ENCODE measurements at places on chromosomes 5 and 9.

GRCh38 chr9:133727277-133727875 lies 10.8 kb downstream of the SARDH start:
- no peaks in the 10 kb centered on the region for H3K4me1 ChIP-seq
- no peak overlapping the region for H3K27ac ChIP-seq
- no peak overlapping the region for H3K4me3 ChIP-seq
- DNase-seq, result peak; percentile 34
- H3K36me3 ChIP-seq, result no peaks in the 10 kb centered on the region

DNA sequence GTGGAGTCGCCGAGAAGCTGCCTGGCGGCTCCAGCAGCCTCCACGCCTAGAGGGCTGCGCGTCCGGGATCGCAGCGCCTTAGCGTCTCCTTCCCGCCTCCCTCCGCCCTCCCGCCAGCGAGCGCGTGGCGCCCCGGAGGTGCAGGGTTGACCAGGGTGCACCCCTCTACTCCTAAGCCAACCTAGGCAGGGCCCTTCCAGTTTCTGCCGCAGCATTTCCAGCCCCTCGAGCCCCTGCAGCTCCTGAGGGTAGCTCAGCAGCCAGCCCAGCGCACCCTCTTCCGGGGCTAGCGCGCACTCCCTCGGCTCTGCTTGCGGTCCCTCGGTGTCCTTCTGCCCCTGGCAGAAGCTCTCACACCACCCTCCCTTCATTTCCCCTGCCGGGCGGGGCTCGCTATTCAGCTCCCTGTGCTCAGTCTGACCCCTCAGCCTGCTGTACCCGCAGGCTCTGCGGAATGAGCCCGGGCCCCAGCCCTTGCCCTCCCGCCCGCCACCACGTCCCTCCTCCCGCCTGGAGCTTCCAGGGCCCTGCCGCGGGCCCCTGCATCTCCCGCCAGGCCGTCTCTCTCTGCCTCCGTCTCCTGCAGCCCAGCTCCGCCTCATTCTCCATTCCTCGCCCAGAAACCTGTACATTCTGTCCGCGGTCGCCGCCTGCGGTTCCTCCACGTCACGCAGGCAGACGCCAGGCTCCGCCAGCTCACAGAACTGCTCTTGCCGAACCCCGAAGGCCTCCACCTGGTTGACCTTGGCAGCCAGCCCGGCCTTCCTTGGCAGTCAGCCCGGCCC lies 61.8 kb downstream of the SPATA31C2 start:
- H3K36me3 ChIP-seq, result no peaks in the 10 kb centered on the region
- peak; percentile 93 for DNase-seq
- H3K27ac ChIP-seq, result peak overlapping the region; percentile 77
- peak overlapping the region; percentile 79 for H3K4me3 ChIP-seq
- no peaks in the 10 kb centered on the region for H3K27me3 ChIP-seq

GRCh38 chr9:35716230-35716629 lies 15.8 kb downstream of the TLN1 start:
- H3K27ac ChIP-seq, result no peak overlapping the region
- H3K27me3 ChIP-seq, result no peaks in the 10 kb centered on the region
- H3K4me1 ChIP-seq, result no peaks in the 10 kb centered on the region
- peaks cover 29% of the 10 kb centered on the region for H3K36me3 ChIP-seq
- no peak for DNase-seq

GRCh38 chr5:64765804-64766504 lies 2.5 kb downstream of the SREK1IP1 start:
- no peaks in the 10 kb centered on the region for H3K36me3 ChIP-seq
- no peak for DNase-seq
- H3K4me3 ChIP-seq, result peak overlapping the region; percentile 86

DNA sequence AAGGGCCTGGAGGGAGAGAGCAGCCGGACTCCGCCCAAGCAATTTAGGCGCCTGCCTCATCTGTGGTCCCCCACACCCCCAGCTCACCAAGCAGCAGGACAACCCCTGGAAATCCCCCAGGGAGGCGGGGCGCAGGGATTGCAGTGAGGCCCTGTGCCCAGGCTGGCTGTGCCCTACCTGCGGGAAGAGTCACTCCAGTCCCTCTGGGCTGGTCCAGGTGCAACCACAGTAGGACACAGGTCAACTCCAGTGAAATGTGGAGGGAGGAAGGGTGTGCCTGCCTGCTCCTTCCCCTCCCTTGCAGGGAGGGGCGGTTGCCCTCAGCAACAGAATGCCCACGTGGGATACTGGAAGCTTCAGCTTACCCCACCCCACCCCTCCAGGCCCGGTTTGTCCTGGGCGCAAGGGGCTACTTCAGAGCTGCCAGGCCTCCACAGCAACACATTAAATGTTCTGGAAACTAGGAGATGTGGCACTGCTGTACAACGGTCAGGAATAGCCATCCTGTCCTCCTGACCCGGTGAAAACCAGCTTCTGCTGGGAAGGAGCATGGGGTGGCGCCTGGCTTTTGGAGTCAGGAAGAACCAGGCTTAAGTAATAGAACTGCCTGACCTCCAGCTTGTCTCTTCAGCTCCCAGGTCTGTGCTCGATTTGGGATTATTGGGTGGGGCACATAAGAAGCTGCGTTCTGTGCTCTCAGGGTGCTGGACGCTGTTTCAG lies 22.5 kb downstream of the ABO start:
- peak overlapping the region; percentile 1 for H3K4me3 ChIP-seq
- no peaks in the 10 kb centered on the region for H3K36me3 ChIP-seq
- no peaks in the 10 kb centered on the region for H3K27me3 ChIP-seq
- H3K27ac ChIP-seq, result no peak overlapping the region

- no peaks in the 10 kb centered on the region for H3K27me3 ChIP-seq
- no peak overlapping the region for H3K27ac ChIP-seq
- DNase-seq, result no peak
- no peaks in the 10 kb centered on the region for H3K36me3 ChIP-seq
- H3K4me1 ChIP-seq, result no peaks in the 10 kb centered on the region
Measured at GRCh38 chr5:141928051-141928450, 4.4 kb downstream of the DELE1 start.

- H3K4me3 ChIP-seq, result no peak overlapping the region
- no peak for DNase-seq
Measured at GRCh38 chr5:66207800-66208561, 63.9 kb downstream of the SREK1 start.

DNA sequence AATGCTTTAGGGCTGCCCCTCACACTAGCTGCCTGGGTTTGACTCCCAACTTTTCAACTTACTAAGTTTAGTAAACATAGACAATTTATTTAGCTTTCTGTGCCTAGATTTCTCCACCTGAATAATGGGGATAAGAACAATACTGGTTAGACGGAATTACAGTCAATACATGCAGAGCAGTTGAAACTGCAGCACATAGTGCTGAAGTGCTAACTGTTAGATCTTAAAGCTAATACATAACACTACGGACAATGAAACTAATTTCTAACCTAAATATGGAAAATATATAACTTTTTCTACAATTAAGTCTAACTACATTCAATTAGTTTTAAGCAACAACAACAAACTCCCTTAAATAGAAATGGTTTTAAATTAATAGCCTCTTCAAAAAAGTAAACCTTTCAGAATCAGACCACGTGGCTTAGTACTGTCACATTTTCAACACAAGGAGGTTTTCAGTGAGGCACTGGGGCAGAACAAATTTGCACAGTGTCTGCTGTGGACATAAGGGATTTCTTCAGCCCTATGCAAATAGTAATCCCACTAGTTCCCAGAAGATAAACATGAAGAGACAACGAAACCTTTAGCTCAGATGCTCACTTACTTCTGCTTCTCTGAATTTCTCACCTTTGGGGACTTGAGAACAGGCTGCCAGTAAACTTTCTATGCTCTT lies 293.4 kb downstream of the EDIL3 start:
- H3K27me3 ChIP-seq, result no peaks in the 10 kb centered on the region
- DNase-seq, result no peak
- H3K36me3 ChIP-seq, result no peaks in the 10 kb centered on the region

DNA sequence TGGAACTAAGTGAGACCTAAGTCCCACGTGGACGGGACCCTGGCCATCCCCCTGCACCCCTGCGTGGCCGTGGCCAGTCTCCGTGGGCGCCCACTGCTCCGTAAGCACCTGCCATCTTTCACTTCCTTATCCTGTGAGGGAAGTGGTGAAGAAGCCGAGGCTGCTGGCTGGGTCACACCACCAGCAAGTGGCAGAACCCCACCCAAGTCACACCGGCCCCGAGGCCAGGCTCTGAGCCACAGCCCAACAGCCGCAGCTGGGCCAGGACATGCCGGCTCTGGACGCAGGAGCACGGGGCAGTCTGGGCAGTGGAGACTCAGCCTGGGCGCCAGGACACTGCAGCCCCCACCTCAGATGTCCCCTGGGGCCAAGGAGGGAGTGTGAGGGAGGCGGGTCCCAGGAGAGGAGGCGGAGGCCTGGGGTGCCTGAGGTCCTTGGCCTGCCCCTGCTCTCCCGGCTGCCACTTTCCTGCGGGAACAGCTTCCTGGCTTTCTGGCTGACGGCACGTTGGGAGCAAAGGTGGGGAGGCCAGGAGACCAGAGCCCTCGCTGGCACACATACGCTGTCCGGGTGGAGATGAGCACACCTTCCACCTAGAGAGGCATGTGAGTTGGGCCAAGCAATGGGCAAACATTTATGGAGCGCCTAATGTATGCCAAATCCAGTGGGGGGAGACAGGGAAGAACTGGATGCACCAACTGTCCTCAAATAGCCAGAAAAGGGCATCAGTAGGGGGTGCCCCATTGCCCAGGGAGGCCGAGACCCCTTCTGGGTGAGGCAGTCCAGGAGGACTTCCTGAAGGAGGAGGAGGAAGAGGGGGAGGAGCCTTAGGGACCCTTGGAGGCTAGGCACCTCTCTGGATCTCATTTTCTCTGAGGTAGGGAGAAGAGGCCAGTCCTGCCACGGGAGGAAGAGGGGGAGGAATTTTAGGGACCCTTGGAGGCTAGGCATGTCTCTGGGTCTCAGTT lies 43.9 kb upstream of the EGFL7 start:
- no peaks in the 10 kb centered on the region for H3K36me3 ChIP-seq
- peaks cover 4% of the 10 kb centered on the region for H3K4me1 ChIP-seq
- no peaks in the 10 kb centered on the region for H3K27me3 ChIP-seq

- H3K27me3 ChIP-seq, result no peaks in the 10 kb centered on the region
- H3K36me3 ChIP-seq, result no peaks in the 10 kb centered on the region
- no peak for DNase-seq
Measured at GRCh38 chr5:111743988-111744387, 13.0 kb downstream of the NREP start.

DNA sequence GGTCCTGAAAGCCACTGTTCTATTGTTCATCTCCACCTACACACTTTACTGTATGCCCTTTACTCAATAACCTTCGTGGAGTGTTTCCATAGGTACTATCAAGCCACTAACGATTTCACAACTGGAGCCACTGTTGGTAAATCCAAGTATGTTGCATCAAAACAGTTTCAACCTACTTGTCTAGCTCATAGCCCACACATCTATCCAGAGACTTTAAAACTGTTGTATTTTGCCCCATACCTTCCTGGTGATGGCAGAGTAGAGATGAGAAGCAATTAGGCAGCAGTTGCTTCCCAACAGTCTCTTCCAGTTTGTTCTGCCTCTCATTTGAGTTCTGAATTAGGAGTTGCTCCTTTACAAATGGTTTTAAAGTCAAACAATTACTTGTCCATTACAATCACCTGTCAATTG lies 607 bp downstream of the FAXDC2 start:
- no peaks in the 10 kb centered on the region for H3K36me3 ChIP-seq
- no peak for DNase-seq
- no peaks in the 10 kb centered on the region for H3K27me3 ChIP-seq
- peaks cover 4% of the 10 kb centered on the region for H3K4me1 ChIP-seq
- H3K4me3 ChIP-seq, result peak overlapping the region; percentile 66

DNA sequence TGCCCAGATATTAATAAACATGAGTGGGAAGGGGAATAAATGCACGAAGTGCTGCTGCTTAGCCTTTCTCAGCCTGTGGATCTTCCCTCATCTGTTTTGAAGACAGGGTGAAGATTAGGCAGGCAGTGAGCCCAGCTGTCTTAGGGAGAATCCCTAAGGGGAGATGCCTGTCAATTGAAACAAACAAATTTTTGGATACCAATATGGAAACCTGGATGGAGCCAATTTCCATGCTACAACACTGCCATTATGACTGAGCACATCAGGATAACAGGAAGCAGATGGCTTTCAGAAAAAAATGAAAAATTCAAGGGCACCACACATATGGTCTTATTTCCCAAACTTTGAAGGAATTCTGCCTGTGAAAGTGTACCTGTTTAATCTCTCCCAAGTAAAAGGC lies 80.3 kb downstream of the HMHB1 start:
- no peak for DNase-seq
- no peaks in the 10 kb centered on the region for H3K36me3 ChIP-seq
- no peaks in the 10 kb centered on the region for H3K4me1 ChIP-seq
- no peaks in the 10 kb centered on the region for H3K27me3 ChIP-seq

DNA sequence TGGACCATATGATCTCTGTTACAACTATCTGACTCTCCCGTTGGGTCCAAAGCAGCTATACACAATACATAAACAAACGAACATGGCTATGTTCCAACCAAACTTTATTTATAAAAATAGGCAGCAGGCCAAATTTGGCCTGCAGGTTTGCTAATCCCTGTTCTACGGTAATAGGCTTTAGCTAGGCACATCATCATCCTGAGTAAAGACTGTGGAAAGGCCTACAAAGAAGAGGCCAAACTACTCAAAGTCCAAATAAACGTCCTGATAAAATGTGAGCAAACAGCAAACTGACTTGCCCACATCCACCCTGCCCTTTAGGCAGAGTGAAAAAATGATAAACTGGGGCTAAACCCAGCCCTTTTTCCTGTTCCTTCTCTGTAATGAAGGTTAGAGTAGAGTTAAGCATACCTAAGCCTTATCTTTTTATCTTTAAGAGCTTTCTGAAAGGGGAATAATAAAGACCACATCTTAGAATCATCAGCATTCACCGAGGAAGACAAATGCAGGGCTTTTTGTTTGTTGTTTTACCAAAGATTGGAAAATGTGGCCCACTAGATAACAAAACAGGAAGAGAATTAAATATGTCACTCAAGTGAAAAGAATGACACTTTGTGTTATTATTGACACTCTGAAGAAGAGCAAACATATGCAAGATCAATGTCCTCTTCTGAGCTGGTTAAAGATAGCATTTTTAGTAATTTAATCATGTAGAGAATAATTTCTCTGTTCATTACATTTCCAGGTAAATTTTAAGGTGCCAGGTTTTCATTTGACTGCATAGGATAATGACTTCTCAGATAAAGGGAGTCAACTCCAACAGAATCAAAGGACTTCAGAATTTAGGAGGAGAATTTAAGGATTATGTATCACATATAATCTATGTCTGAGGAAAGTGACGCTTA lies 160.0 kb upstream of the GNA14 start:
- no peak overlapping the region for H3K4me3 ChIP-seq
- H3K36me3 ChIP-seq, result no peaks in the 10 kb centered on the region
- H3K27me3 ChIP-seq, result no peaks in the 10 kb centered on the region
- H3K4me1 ChIP-seq, result no peaks in the 10 kb centered on the region
- no peak for DNase-seq

DNA sequence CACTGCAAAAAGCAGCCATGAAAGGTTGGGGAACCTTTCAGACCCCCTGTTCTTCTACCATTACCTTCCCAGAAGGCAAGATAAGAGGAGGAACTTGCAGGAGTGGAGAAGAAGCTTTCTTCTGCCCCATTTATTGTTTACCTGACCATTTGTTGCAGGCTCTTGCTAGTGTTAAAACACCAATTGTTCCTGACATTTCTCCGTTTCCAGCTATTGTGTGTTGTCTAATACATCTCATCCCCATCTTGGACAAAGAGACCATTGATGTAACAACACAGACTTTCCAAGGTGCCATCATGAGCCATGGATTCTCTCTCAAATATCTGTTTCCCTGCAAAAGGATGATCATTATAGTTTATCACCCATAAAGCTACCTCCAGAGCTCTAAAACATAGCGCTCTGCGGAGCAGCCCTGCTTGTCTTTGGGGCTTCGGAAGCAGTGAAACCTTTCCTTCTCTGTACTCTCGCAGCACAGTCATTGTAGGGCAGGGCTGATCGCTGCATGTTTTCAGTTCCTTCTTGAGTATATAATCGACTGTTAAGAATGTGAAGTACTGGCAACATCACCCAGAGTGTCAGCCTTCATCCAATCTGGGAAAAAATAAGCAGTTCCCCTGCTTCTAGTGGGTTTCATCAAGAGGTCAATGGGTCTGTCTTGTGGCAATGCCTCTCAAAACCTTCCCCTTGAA lies 680.0 kb downstream of the SEMA5A start:
- H3K4me3 ChIP-seq, result no peak overlapping the region
- no peak overlapping the region for H3K27ac ChIP-seq
- H3K4me1 ChIP-seq, result no peaks in the 10 kb centered on the region

Data from breast epithelium (tissue), 4 donors.